PC-3 (cell line): ENCODE measurements at places on chromosomes 3 and 15. TPM values are rescaled to one million over a fixed set of nuclear protein-coding genes. Genes with fewer than 3 reads are reported as not detected.

SLC24A5 gene
- total RNA-seq = not detected in 2 replicates

RARRES1 gene
- 0.73 TPM in 1 of 2 replicates, not detected in the other for total RNA-seq

CIB2 gene
- 7.3 and 10.4 TPM in 2 replicates for total RNA-seq

TP63 gene
- total RNA-seq = 0.23 and 0.29 TPM in 2 replicates

GRCh38 chr3:17494117-17494809 is 248.2 kb downstream of the TBC1D5 start:
- no peak for DNase-seq

GRCh38 chr3:153897842-153898241 is 223.3 kb upstream of the ARHGEF26 start:
- DNase-seq = no peak

GRCh38 chr3:45583021-45583851 is 11.3 kb upstream of the LIMD1 start:
- DNase-seq = no peak

DNA sequence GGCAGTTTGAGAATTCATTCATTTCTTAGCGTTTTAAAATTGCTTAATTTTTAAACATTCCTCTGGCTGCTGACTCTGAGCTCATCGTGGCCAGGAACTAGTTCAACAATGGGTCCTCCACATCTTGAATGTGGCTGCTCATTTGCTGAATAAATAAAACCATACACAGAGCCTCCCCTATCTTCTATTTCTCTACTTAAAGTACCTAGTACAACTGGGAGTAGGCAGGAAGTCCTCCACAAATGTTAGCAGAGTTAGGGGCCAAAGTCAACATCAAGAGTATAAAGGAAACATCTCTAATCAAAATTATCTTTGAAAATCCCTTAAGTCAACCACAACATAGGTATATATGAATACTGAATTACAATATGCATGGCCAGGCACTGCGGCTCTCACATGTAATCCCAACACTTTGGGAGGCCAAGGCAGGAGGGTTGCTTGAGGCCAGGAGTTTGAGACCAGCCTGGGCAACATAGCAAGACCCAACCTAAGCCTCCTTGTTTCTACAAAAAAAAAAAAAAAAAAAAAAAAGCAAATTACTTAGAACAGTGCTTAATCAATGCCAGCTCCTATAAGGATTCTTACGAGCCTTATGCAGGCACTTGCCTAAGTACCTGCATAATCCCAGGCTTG is 57.5 kb upstream of the LMOD3 start:
- no peak for DNase-seq

GRCh38 chr15:95298729-95299128 is 1031.8 kb upstream of the NR2F2 start:
- no peak for DNase-seq

- peak; percentile 38 for DNase-seq
These were observed 11.6 kb downstream of the THBS1 start for GRCh38 chr15:39592500-39592899.

DNA sequence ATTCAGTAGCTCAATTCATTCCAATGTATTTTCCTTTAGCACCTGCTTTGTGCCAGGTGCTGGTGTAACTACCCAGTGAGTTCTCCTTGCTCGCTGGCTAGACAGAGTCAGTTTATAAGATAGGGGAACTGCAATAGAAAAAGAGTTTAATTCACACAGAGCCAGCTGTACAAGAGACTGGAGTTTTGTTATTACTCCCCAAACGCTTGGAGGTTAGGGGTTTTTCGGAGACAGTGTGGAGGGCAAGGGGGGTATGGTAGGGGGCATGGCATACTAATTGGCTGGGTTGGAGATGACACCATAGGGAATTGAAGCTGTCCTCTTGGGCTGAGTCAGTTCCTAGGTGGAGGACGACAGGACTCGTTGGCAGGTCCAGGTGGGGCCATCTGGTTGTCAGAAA is 5.4 kb upstream of the CFAP91 start:
- no peak for DNase-seq
